ENCODE measurements at places on chromosomes 7 and 10.
A peak's percentile ranks its signal among the peaks of the same experiment; 100 is the strongest.

- DNase-seq = no peak
These were observed 7.2 kb upstream of the NRP1 start for GRCh38 chr10:33341637-33342036.

DNA sequence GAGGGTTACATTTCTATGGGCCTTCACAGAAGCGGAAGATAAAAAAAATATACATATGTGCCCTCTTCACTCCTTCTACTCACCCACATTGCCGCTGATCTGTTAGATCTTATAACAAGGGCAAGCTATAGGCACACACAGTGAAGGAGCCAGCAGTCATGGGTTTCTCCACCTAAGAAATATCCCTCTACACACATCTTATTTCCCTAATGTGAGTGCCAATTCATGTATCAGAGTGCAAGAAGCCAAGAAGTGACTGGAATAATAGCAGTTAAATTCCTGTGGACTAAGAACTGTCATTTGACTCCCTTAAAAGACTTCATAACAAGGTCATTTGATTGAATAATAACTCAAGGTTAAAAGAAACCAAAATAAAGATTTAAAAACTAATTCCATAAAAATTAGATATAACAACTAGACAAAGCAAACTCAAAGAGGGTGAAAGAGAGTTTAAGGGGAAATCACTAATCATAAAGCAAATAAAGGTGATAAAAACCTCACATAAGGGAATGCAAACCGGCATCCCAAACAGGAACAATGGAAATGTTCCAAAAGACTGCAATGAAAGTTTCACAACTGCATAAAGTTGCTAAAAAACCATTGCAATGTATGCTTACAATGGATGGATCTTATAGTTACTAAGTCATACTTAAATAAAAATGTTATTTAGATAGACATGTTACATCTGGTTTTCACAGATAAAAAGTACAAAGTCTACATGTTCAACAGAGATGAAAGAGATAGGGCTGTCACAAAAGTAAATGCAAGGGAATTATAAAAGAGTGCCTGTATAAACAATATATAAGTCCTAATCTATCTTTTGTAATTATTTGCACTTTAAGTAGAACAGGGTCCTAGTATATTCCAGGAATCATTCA lies 42.8 kb downstream of the ARHGAP21 start:
- DNase-seq = no peak

DNA sequence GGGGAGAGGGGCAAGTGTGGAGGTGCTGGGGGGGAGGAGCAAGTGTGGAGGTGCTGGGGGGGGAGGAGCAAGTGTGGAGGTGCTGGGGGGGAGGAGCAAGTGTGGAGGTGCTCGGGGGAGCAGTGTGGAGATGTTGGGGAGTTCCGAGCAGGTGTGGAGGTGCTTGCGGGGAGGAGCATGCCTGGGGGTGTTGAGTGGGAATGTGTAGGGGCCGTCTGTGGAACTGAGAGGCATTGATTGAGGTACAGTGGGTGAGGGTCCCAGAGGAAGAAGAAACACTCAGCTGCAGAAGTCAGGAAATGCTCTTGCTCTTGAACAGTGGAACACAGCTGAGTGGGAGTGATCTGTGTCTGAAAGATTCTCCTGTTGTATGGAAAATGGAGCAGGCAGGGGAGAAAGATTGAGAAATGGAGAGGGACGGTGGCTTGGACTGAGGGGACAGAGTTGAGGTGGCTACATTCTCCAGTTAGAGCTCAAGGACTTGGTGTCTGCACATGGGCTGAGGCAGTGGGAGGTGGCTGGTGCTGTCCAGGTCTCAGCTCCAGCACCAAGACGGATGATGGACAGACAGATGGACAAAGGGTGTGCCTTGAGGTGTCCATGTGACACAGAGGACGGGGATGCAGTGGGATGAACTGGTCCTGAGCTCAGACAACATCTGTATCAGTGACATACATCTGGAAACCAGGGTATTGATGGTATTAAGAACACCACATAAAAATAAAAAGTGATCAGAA lies 25.2 kb upstream of the NCAPG2 start:
- no peak for DNase-seq

DNA sequence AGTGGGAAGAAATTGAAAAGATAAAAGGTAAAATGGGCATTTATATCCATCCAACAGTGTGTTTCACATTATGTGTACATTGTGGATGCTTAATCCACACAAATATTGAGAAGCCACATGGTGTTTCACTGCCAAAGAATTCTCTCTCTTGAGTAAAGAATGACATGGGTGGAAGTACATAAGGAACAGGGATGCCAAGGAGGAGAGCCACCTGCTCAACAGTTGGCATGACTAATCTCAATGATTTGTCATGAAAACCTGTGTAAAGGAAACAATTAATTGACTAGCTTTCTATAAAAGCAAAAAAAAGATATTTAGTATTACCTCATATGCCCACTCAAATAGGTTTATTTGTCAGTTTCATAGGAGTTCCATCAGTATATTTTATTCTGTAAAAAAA lies 43.1 kb downstream of the MAGI2 start:
- no peak for DNase-seq

DNA sequence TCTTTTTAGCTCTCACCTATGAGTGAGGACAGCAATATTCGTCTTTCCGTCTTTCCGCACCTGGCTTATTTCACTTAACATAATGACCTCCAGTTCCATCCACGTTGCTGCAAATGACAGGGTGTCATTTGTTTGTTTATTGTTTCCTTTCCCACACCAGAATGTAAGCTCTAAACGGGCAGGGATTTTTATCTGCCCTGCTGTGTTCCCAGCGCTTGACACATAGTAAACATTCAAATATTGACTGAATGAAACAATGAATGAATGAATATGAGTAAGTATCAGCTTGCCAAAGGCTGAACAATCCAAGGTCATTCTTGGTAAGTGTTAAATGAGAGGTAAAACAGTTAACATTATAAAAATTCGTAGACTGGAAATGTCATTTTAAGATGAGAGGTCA lies 12.8 kb downstream of the SH3PXD2A start:
- DNase-seq = no peak

GRCh38 chr10:52004342-52004949 lies 305.1 kb upstream of the CSTF2T start:
- no peak for DNase-seq

DNA sequence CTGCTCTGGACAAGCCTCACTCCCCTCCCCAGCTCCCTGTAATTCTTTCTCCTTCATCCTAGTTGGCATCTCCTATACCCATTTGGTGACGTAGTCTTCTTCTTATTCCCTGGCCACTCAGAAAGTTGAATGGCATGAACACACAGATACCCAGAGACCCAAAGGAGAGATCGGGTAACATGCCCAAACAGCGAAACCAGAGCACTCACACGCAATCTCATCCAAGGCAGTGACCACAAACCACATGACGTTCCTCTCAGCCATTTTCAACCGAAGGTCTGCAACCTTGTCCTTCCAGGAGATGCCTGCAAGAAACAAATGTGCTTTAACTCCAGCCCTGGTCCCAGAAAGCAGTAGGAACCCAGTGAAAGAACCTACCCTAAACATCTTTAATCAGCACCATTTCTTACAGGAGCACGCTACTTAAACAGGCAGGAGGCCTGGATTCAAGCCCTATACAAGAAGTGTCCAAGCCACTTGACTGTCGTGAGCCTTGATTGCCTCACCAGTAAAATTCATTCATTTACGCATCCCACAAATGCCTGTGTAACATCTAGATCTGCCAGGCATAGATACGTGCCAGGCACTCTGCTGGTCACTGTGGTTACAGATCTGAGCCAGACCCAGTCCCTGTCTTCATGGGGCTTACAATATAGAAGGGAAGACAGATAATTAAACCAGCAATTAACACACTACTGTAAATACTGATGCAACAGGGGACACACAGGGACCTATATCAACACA lies 37.1 kb downstream of the XPNPEP1 start:
- DNase-seq = no peak

- DNase-seq = no peak
These were observed 16.4 kb downstream of the NACAD start for GRCh38 chr7:45072131-45073030.

DNA sequence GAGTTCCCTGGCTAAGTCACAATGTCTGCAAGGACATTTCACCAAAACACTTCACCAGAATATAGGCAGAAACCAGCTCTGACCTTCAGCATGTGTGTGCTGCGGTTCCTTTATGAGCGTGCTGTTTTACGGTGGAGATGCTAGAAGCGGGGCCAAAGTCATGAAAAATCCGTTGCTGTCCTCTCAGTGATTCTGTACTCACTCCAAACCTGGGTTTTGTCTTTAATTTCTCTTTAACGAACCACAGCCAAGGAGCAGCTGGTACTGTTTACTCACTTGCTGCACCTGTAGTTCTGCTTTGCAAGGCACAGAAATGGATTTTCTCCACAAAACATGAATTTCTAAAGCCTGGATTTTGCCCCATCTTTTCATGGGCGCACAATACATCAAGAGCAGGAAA lies 639.9 kb downstream of the PHTF2 start:
- no peak for DNase-seq

DNA sequence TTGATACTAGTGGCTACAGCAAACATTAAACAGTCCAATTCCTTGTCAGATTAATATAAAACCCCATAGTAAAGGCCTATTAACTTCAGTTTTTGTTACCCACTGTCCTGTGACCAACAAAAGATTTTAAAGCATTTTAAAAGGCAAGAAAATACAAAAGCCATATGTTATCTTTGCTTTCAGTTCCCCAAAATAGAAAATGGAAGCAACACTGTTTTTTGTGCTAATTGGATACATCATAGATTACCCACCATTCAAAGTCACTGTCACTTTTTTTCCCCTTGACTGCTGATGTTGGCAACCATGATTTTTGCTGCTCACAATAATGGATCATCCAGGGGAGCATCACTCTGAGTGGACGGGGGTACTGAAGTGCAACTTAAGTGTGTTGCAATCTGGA lies 52.4 kb upstream of the TMEM140 start:
- DNase-seq = no peak

DNA sequence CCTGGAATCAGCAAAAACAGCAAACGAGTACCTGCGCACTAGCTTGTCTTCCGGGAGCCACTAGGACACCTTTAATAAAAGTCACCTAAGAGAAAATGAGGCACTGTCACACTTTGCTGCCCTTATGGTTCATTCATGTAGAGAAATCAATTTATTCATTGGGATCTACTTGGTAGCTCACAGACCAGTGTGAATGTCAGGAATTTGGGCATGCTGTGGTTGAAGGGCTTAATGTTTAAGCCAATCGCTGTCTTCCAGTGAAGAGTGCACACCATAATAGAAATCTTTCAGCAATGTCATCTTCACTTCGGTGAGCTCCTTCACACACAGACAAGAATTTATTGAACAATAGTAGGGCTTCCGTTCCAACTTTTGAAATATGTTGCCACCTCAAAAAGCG lies 65.1 kb downstream of the MARCHF5 start:
- no peak for DNase-seq

- no peak for DNase-seq
These were observed 170.8 kb upstream of the GLI3 start for GRCh38 chr7:42407833-42408232.

DNA sequence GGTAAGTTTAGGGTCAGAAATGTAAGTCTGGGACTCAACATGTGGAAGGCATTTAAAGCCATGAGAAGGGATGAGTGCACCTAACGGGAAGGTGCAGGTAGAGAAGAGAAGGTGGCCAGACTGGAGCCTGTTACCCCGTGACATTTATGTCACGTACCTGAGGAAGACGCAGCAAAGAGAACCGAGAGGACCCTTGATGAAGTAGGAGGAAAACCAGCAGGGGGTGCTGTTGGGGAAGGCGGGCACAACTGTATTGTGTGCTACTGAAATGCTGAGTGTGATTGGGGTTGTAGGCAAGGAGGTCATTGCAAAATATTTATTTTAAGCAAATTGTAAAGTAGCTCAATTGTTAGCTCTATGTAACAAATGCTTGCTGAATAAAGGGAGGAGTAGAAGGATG lies 338.2 kb upstream of the PRKCQ start:
- no peak for DNase-seq

GRCh38 chr7:132881317-132881716 lies 200.6 kb downstream of the CHCHD3 start:
- DNase-seq = no peak

DNA sequence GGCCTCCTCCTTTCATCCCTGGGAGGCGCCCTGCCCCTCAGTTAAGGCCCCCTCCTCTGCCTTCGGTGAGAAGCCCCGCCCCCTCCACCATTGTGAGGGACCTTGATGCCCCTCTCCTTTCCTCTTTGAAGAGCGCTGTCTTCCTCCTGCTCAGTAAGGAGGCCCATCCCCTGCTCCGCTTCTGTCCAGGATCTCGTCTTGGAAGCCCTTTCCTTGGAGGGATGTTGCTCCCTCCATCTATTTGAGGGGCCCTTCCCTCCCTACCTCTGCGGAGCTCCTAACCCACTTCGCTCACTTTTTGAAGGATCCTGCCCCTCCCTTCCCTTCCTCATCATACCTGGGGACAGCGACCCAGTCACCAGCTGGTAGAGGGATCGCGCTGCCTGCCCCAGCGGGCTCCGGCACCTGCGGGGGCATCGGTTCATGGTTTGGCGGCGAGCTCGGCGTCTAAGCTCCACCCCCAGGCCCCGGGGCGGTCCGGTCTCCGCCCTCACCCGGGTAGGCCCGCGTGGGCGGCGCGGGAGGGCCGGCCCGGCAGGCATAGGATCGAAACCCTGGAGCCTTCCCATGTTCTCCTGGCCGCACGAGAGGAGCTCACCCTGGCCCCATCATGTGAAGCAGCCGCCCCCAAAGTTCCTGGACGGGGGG lies 4.1 kb downstream of the KCNIP2 start:
- DNase-seq = no peak

DNA sequence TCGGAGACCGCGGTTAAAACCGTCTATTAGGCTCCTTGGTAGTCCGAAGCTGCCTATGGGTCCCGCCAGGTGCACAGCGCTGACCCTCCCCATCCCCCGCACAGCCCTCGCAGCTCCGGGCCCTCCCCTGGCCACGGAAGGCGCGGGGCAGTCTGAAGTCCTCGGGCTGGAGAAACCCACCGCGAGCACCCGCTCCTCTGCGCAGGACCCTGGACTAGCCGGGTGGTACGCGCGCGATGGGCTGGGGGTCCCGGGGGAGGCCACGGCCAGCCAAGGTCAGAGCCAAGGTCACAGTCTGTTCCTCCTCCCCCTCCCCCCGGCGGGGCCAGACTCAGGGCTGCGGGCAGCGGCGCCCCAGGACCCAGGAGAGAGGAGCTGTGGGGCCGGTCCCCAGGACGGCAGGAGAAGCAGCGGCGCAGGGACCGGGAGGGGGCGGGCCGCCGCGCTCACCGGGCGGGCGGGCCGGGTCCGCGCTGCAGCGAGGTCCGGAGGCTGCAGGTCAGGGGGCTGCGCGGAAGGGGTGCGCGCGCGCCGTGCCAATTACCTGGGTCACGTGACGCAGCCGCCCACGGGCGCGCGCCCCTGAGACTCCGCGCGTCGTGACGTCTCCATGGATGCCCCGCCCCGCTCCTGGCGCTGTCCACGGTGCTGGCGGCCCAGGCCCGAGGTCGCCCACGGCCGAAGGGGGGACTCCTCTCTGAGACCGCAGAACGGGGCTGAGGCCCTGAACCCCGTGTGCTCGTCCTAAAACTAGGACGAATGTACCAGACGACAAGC lies at the start of gene OGDHL:
TSS of gene OGDHL (minus strand) at position 535 of the 777 bp plus-strand sequence. CDS start 3,731 bp downstream, outside the sequence.
- peak; percentile 59 for DNase-seq

- DNase-seq = no peak
These were observed 146.7 kb downstream of the DNAJB6 start for GRCh38 chr7:157483515-157483914.

All from left renal pelvis (tissue), 4 donors.